ENCODE measurements at places on chromosomes 5 and 9. TPM values are rescaled to one million over a fixed set of nuclear protein-coding genes. Genes with fewer than 3 reads are reported as not detected.

The FOXE1 gene
- total RNA-seq = not detected

The DRD1 gene
- total RNA-seq = 0.33 TPM

The C5orf52 gene
- total RNA-seq = not detected

DNA sequence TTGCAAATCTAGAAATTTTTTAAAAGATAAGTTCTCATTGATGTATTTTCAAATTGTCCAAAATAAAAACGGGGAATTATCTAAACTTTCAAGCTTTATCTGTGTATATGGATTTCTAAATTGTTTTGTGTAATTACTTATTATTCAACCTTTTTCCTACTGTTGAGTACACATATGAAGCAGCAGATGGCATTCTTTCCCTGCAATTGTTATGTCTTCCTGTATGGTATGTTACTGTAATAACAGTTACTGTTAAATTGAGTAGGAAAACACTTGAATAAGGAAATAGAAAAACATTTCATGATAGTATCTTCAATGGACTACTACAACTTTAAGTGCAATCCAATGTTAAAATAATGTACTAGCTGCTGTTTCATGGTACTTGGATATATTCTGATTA, 124.8 kb downstream of the RANBP17 start:
- no peaks in the 10 kb centered on the region for H3K27me3 ChIP-seq
- no peaks in the 10 kb centered on the region for H3K4me1 ChIP-seq
- H3K27ac ChIP-seq = no peak overlapping the region
- no peak for DNase-seq
- H3K4me3 ChIP-seq = no peak overlapping the region

The PCA3 gene
- not detected for total RNA-seq

- no peaks in the 10 kb centered on the region for H3K4me1 ChIP-seq
- no peak overlapping the region for H3K4me3 ChIP-seq
- H3K36me3 ChIP-seq = no peaks in the 10 kb centered on the region
- H3K27me3 ChIP-seq = no peaks in the 10 kb centered on the region
These were observed 1834.5 kb downstream of the EFNA5 start for GRCh38 chr5:105836268-105836667.

- peak overlapping the region; percentile 73 for H3K27ac ChIP-seq
- no peaks in the 10 kb centered on the region for H3K4me1 ChIP-seq
- H3K36me3 ChIP-seq = no peaks in the 10 kb centered on the region
- H3K27me3 ChIP-seq = no peaks in the 10 kb centered on the region
- DNase-seq = no peak
These were observed 6.1 kb downstream of the SAR1B start for GRCh38 chr5:134626369-134627014.

DNA sequence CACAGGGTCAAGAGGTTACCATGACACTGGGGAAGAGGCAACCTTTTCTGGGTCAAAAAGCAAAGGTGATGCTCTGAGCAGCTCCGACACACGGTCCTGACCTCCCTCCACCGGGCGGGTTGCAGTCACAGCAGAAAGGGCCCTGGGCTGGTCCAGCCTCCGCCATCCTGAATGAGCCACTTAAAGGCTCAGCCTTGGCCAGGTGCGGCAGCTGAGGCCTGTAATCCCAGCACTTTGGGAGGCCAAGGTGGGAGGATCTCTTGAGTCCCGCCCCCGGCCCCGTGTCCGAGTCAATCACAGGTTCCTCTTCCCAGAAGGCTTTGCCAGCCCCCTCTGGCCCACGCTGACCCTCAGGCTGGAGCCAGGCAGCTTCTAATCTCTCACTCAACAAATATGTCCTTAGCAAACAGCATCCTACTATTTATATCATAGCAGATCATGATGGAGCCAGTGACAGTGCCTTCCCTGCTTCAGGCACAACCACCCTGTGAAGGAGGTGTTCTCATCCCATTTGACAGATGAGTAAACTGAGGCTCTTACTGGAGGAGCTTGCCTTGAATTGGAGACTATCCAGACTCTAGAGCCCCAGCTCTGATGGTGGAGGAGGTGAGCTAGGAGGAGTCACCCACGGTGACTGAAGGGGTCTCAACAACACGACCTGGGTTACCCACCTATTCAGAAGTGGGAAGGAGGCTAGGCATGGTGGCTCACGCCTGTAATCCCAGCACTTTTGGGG, 79.1 kb downstream of the LRSAM1 start:
- H3K27me3 ChIP-seq = no peaks in the 10 kb centered on the region
- peaks cover 11% of the 10 kb centered on the region for H3K4me1 ChIP-seq
- no peaks in the 10 kb centered on the region for H3K36me3 ChIP-seq
- no peak overlapping the region for H3K27ac ChIP-seq
- DNase-seq = no peak

DNA sequence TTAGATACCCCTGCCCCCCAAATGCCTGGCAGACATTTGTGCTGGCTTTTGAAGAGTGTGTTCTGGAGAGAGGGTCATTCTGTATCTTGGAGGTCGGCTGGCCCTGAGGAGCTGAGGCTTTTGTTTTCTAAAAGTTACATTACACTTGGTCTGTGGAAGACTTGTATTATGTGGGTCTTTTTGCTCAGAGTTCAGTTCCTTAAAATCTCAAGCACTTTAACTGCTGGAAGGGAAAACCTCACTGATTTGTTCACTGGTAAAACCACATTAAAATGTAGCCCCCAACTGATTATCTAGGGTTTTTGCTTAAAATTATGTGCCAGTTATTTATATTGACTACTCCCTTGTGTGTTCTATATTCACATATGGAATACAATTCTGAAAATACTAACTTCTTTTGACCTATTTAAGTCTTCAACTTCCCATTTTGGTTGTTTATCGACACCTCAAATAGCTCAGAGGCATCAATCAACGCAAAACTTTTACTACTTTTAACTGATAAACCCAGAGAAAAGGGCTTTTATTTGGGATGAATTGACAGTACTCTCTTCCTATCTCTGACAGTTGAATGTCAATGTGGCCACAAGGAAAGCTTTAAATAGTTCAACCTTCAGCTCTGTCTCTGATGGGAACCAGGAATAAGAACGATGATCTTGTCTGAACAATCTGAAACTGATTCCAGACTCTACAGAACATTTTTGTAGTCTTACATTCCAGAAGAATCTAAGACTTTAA, 54.0 kb upstream of the MAP3K1 start:
- DNase-seq = no peak

The PDZD2 gene
- 17.7 TPM for total RNA-seq

DNA sequence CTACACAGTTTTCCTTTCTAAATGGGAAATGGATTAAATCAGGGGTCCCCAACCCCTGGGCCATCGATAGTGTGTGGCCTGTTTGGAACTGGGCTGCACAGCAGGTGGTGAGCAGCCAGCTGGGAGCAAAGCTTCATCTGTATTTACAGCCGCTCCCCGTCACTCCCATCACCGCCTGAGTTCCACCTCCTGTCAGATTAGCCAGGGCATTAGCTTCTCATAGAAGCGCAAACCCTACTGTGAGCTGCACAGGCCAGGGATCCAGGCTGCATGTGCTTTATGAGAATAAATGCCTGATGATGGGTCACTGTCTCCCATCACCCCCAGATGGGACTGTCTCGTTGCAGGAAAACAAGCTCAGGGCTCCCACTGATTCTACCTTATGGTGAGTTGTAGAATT, 41.2 kb upstream of the FLT4 start:
- no peaks in the 10 kb centered on the region for H3K36me3 ChIP-seq
- H3K27me3 ChIP-seq = no peaks in the 10 kb centered on the region
- DNase-seq = no peak
- no peaks in the 10 kb centered on the region for H3K4me1 ChIP-seq
- H3K4me3 ChIP-seq = no peak overlapping the region

GRCh38 chr9:6598249-6598725, 47.2 kb downstream of the GLDC start:
- H3K4me1 ChIP-seq = no peaks in the 10 kb centered on the region
- no peak overlapping the region for H3K4me3 ChIP-seq
- H3K27me3 ChIP-seq = no peaks in the 10 kb centered on the region
- no peak overlapping the region for H3K27ac ChIP-seq
- DNase-seq = no peak

DNA sequence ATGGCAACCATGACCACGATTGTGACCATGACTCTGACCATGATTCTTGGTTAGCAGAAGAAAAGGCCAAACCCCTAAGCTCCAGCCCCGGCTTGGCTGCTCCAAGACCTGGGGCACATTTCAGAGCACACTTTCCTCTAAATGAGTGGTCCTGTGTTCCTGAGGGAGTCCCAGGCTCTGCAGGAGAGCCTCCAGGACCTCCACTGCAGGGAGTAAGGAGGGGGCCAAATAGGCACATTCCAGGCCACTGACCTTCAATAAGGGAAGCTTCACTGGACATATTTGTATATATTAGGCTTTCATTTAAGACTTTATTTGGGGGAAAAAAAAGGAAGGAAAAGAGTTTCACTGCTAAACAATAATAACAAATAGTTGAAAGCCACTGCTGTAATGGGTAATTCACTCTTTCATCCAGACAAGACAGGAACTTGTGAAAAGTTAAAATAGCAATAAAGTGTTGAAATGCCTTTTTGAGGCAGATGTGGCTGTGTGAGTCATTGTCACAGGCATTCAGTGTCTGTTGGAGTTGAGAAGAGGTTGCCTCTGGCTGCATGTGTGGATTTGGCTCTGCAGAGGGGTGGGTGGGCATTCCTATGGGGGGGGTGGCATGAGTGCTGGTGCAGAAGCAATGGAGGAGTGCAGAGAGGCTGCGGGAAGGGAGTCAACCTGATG, 63.9 kb upstream of the TGFBR1 start:
- H3K4me3 ChIP-seq = no peak overlapping the region
- H3K27ac ChIP-seq = peak overlapping the region; percentile 48
- H3K4me1 ChIP-seq = no peaks in the 10 kb centered on the region

The PCDHGB3 gene
- total RNA-seq = 10.2 TPM

The PCDHGA7 gene
- total RNA-seq = 3.7 TPM

- H3K27me3 ChIP-seq = no peaks in the 10 kb centered on the region
- no peak overlapping the region for H3K27ac ChIP-seq
- H3K4me1 ChIP-seq = no peaks in the 10 kb centered on the region
- DNase-seq = no peak
These were observed 242.1 kb downstream of the ZNF608 start for GRCh38 chr5:124504081-124504916.

DNA sequence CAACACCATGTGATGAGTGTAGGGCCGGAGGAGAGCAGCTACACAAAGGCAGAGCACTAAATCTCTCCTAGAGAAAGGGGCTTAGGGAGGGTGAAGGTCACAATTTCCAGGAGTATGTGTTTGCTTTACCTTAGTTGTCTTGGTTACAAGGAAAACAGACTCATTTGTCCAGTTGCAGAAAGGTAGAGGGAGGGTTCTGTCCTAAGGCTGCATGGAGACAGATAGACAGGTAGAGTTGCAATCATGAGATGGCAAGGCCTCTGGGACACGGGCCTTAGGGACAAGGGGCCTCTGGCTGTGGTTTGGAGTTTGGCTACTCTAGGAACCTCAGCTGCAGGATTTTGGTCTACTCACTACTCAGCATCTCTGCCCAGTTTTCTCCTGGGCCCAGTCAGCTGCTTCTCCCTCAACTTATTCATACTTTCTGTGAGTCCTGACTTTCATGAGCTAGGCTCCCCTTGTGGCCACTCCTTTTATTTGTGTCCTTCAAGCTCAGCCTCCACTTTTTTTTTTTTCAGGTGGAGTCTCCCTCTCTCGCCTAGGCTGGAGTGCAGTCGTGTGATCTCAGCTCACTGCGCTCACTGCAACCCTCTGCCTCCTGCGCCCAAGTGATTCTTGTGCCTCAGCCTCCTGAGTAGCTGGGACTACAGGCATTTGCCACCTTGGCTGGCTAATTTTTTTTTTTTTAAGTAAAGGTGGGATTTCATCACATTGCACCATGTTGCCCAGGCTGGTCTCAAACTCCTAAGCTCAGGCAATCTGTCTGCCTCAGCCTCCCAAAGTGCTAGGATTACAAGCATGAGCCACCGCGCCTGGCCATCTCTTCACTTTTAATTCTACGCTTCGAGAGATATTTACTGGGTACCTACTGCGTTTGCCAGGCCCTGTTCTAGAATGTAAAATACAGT, 76.6 kb downstream of the PTPDC1 start:
- peaks cover 14% of the 10 kb centered on the region for H3K4me1 ChIP-seq
- H3K27me3 ChIP-seq = no peaks in the 10 kb centered on the region
- no peak overlapping the region for H3K27ac ChIP-seq
- H3K4me3 ChIP-seq = no peak overlapping the region
- H3K36me3 ChIP-seq = no peaks in the 10 kb centered on the region

DNA sequence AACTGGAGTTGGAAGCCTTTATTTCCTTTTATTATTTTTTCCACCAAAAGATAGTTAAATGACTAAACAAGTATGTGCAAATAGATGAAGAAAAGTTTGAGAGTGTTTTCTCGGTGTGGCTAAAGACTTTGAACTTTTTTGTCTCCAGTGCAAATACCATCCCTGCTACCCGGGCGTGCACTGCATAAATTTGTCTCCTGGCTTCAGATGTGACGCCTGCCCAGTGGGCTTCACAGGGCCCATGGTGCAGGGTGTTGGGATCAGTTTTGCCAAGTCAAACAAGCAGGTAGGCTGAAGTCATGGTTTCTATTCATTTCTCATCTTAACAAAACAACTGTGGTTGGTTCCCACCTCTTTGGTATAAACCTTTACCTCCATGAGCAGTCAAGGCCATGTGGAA, 26.4 kb downstream of the THBS4 start:
- H3K27ac ChIP-seq = no peak overlapping the region
- no peak for DNase-seq
- no peaks in the 10 kb centered on the region for H3K36me3 ChIP-seq
- no peaks in the 10 kb centered on the region for H3K4me1 ChIP-seq

The FGF1 gene
- total RNA-seq = 0.32 TPM

DNA sequence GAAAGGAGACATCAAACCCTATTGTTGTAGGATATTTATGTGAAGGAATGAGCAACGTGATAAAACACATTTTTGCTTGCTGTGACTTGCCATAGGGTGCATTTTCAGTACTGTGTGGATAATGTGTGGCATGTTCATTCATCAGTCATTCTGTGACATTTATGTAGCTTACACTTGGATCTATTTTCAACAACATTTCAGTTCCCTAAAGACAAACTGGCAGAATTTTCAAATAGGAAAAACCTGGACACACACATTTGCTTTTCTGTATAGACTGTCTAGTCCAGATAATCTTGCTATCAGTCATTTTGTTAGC, 127.7 kb downstream of the TMC1 start:
- no peak overlapping the region for H3K27ac ChIP-seq
- H3K4me3 ChIP-seq = no peak overlapping the region
- H3K4me1 ChIP-seq = no peaks in the 10 kb centered on the region
- DNase-seq = no peak

GRCh38 chr9:112112941-112113681, 62.0 kb downstream of the SUSD1 start:
- no peak for DNase-seq
- no peaks in the 10 kb centered on the region for H3K27me3 ChIP-seq
- H3K36me3 ChIP-seq = no peaks in the 10 kb centered on the region
- H3K27ac ChIP-seq = no peak overlapping the region
- no peaks in the 10 kb centered on the region for H3K4me1 ChIP-seq
- H3K4me3 ChIP-seq = no peak overlapping the region

DNA sequence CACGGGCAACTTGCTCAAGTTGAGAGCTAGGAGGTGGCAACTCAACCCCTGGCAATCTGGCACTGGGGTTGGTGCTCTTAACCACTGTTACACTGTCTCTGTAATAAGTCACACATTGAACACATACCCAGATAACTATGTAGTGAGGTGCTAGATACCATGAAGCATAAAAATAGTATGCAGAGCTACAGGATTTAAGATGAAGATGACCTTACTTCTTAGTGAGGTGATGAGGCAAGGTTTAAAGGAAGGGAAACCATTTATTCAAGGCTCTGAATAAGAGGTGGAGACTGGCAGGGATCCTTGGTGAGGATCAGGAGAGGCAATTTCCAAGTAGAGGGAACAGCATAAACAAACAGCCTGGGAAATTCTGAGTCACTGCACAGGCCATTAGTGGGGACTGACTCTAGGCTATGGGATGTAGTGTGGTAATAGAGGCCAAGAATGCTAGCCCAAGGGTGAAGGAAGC, 67.6 kb upstream of the NR3C1 start:
- no peaks in the 10 kb centered on the region for H3K27me3 ChIP-seq
- no peaks in the 10 kb centered on the region for H3K36me3 ChIP-seq
- DNase-seq = no peak
- H3K27ac ChIP-seq = no peak overlapping the region
- H3K4me3 ChIP-seq = no peak overlapping the region

The KCNN2 gene
- 0.33 TPM for total RNA-seq

Data from breast epithelium (tissue), 4 donors.